ENCODE measurements at places on chromosomes 13 and 19.

GRCh38 chr13:65111223-65111622 lies 2118.9 kb downstream of the PCDH9 start:
- no peak for DNase-seq

DNA sequence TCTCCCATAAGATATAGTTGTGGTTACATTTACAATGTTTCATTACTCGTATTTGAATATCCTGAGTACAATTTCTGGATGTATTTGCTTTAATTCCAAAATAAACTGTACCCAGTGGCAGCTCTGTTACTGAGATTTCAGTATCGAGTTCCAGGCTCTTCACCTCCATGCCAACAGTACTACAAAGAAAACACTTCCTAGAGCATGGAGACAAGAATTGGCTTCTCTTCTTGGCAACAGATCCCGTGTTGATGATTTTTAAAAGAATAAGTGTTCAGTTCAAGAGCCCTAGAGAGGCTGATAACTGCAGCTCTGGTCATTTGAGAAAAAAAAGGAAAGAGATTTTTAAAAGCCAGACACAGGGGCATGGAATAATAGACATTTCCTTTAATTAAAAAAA lies 302.8 kb downstream of the EFNB2 start:
- no peak for DNase-seq

DNA sequence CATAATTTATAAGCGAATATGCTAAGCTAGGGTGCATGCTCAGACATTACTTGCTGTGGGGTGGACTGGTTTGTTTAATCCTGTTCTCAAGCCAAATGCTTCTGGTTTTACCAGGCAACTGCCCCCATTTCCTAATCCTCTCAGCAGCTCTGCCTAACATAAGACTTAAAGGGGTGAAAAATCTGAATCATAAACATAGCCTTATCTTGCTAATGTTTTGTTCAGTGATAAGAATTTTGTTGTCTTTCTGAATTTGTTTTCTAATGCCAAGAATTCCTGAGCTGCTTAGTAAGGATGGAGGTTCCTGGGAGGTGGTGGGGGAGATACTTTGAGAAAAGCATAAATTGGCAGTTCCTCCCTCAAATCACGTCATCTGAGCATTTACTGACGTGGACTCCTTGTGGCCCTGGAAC lies 42.7 kb downstream of the ING1 start:
- DNase-seq: no peak

DNA sequence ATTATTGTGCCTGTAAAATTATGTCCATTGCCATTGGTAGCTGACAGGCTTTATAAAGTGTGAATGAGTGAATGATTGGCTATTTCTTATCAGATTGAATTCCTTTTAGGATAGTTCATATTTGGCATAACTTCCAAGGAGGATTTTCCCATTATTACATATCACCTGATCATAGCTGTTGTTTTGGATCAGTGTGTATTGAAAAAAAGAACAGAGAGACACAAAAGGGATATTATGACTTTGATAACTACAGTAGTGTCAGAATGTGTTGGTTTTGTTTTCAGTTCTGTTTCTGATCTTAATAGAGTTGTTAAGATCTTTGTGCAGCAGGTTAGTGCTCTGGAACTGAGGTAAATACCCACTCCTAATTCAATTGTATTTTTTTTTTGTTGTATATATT lies 103.8 kb downstream of the LRCH1 start:
- no peak for DNase-seq

GRCh38 chr19:4542896-4543841 lies 3.3 kb upstream of the LRG1 start:
- no peak for DNase-seq

DNA sequence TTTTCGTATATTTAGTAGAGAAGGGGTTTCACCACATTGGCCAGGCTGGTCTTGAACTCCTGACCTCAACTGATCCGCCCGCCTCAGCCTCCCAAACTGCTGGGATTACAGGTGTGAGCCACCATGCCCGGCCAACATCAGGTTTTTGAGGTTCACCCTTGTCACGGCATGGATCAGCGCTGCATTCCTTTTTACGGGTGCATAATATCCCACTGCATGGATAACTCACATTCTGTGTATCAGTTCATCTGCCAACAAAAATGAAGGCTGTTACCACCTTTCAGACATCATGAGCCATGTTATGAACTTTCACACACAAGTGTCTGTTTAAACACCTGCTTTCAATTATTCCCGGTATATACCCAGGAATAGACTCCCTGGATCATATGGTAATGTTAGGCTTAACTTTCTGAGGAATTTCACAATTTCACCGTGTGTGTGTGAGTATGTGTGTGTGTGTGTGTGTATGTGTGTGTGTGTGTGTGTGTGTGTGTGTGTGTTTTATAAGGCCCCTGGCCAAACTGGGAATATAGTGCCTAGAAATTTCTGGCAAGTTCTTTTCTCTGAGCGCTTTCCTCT lies 52.2 kb downstream of the AP1M1 start:
- no peak for DNase-seq

GRCh38 chr13:44337581-44337980 lies 36.0 kb upstream of the SERP2 start:
- DNase-seq: no peak

DNA sequence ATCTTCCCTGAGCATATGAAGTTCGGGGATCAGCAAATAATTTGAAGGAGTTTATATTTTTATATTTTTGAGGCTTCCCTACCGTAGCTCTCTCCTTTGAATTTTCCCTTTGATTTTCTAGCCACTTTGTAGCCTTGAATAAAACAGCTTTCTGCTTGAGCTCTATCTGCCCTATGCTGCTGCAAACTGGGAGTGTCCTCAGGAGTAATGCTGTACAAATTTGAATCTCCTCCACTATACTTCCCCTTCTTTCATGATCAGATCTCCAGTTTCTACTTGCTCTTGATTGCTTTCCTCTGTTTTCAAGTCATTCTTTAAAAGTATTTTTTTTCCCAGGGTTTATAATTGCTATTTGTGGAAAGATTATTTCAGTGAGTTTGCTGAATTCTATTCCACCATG lies 14.6 kb downstream of the PDS5B start:
- DNase-seq: no peak

DNA sequence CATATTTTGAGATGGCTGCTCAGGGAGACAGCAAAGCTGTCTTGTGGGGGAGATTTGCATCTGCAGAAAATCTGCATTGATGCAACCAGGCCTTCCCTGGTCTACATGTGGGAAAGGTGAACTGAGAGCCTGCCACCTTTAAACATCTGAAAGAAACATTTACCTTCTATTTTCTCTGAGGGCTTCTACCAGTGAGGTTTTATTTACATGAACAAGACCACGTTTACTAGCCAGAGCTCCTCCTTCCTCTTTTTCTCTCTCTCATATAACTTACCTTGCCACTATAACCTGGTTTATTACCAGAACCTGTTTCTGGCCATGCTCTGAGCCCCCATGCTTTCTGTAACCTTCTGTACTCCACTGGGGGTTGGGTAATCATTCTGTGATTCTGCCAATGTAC lies 14.4 kb upstream of the RUBCNL start:
- no peak for DNase-seq

DNA sequence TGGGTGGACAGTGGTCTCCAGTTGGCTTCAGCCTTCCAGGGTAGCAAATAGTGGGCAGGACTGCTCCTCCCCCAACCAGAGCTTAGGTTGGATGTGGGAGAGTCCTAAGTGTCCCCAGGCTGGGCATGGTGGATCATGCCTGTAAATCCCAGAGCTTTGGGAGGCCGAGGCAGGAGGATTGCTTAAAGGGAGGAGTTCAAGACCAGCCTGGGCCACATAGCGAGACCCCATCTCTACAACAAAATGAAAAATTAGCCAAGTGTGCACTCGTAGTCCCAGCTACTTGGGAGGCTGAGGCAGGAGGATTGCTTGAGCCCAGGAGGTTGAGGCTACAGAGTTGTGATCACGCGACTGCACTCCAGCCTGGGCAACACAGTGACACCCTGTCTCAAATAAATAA lies 7.4 kb downstream of the RRAS start:
- no peak for DNase-seq

DNA sequence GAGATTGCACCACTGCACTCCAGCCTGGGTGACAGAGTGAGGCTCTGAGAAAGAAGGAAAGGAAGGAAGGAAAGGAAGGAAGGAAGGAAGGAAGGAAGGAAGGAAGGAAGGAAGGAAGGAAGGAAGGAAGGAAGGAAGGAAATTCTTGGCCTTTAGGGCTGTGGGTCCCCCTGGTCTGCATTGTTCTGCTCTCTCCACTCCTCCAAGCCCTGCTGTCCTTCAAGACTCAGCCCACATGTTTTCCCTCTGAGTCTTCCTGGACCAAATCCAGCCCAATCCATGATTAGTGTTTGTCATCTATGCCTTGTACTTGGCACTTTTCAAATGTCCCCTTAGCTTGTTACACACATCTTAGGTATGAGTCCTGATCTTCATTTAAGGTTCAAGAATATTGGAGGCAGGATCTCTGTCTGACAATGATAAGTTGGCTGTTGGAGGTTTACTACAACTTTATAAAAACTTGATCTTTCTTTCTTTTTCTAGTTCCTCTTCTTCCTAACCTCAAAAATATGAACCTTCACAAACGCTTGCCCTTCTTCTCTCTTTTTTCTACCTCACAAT lies 48.8 kb upstream of the INTS6 start:
- no peak for DNase-seq

DNA sequence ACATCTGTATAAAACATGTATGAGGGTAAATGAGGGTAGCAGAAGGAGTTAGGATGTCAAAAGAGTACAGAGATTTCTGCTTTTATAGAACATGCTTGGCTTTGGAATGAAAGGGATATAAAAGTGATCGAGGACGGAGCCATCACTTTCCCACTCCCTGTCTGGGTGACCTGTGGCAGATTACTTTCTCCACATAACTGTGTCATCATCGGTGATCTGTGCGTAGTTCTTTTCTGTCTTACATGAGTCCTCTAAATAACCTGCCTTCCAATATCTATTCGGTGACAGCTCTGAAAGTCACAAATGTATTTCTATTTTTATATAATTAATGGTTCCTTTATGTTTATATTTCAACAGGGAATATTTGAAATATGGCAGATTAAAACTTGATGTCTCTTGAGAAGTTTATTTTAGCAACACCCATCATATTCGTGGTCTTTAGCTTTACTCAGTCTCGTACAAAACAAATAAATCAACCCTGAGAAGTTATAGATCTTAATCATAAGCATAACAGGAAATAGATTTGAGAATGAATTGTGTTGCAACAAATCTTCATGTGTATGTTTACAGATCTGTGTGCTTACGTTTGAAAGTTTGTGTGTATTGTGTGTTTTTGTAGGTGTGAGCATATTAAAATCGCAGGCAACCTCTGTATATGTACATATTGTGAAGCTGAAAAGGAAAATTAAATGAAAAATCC lies 1094.3 kb downstream of the EFNB2 start:
- DNase-seq: no peak

DNA sequence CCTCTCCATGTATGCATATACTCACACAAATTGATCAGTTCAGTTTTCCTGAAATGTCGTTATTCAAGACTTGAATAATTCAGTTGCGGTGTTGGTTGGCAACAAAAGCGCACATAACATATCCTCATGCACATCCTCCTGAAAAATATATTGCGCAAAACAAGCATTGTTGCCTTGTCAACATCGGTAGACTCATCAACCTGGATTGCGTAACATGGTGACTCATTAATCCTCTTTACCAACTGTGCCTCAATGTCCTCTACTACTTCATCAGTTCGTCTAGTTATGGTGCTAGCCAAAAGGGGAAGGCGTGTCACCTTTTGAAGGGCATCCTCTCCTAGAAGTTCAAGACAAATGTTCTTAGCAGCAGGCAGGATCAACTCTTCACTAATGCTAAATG lies 357.7 kb downstream of the LMO7 start:
- DNase-seq: no peak

DNA sequence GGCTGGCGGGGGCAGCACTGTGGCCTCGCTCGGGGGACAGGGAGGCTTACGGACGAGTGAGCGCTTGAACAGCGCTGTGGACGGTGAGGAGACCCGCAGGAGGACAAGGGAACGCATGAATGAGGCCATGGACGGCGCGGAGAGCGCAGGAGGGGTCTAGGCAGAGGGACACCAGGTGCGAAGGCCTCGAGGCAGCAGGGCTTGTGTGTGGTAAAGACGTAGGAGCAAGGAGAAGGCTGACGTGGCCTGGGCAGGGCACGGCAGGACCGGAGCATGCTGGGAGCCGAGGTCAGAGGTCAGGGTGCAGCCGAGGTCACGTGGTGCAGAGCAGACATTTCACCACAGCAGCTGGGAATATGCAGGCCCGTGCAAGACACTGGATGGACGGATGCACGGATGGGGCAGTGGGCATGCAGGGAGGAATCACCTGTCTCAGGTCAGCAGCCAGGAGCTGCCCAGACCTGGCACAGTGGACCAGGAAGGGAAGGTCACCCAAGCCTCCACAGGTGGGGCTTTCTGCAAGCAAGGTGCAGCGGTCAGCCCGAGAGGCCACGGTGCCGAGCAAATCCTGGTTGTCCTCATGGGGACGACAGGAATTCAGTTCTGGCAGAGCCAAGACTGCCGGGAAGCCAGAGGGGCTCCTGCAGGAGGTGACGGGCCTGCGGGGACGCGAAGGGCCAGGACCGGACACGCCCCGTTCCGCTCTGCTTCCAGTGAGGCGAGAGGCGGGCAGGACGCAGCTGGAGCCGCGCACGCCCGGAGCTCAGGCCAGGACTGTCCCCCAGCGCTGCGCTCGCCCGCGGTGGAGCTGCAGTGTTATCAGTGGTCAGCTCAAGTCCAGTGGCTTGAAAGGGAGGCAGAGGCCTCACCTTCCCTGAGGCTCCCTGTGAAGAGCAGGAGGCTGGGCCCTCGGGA lies 72.2 kb downstream of the RASA3 start:
- no peak for DNase-seq

- DNase-seq: no peak
These were observed 43.4 kb upstream of the N4BP2L1 start for GRCh38 chr13:32471187-32471922.

DNA sequence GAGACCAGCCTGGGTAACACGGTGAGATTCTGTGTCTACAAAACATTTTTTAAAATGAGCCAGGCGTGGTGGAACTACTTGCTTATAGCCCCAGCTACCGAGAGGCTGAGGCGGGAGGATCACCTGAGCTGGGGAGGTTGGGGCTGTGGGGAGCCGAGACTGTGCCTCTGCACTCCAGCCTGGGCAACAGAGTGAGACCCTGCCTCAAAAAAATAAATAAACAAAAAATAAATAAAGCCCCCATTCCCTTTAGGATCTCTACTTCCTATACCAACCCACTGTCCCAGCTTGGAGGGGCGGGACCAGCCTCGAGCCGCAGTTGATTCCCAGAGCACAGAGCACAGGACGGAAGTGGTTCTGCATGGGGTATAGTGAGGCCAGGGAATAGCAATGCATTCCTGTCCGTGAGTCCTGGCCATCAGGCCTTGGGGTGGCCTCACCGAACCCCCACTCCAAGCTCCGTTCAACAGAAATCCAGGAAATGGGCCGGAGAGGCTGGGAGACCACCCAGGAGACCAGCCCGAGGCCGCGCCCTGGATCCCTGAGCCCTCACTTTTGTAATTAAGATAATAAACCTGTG lies 4.9 kb upstream of the PTBP1 start:
- no peak for DNase-seq

GRCh38 chr13:94033098-94033497 lies 446.4 kb downstream of the DCT start:
- no peak for DNase-seq
